Progenitor cell of endocrine pancreas (in vitro differentiated cells): ENCODE measurements at places on chromosomes 2 and 18.

- no peak for DNase-seq
- peaks cover 21% of the 10 kb centered on the region for H3K4me1 ChIP-seq
- H3K27me3 ChIP-seq, result no peaks in the 10 kb centered on the region
- no peak overlapping the region for H3K4me3 ChIP-seq
- H3K36me3 ChIP-seq, result peaks cover 9% of the 10 kb centered on the region
These were observed 190.2 kb upstream of the FN1 start for GRCh38 chr2:215626063-215626462.

GRCh38 chr2:7570247-7570646 lies 653.0 kb downstream of the RNF144A start:
- no peak overlapping the region for H3K27ac ChIP-seq
- H3K36me3 ChIP-seq, result no peaks in the 10 kb centered on the region
- no peaks in the 10 kb centered on the region for H3K4me1 ChIP-seq
- H3K27me3 ChIP-seq, result peaks cover 13% of the 10 kb centered on the region
- DNase-seq, result no peak
- no peak overlapping the region for H3K4me3 ChIP-seq

DNA sequence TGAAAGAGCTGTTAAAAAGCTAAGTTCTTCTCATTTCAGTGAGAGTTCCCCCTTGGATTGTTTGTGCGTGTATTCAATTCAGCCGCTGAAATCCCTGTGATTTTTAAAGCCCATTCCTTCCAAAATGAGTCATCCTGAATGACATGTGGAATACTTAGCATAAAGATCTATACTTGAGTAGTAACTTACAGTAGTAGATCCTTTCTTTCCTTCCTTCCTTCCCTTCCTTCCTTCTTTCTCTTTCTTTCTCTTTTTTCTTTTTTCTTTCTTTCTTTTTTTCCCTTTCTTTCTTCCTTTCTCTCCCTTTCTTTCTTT lies 18.2 kb upstream of the SOX11 start:
- H3K4me3 ChIP-seq, result peak overlapping the region; percentile 66
- H3K4me1 ChIP-seq, result peaks cover 9% of the 10 kb centered on the region
- peak overlapping the region; percentile 27 for H3K27ac ChIP-seq
- no peaks in the 10 kb centered on the region for H3K36me3 ChIP-seq

DNA sequence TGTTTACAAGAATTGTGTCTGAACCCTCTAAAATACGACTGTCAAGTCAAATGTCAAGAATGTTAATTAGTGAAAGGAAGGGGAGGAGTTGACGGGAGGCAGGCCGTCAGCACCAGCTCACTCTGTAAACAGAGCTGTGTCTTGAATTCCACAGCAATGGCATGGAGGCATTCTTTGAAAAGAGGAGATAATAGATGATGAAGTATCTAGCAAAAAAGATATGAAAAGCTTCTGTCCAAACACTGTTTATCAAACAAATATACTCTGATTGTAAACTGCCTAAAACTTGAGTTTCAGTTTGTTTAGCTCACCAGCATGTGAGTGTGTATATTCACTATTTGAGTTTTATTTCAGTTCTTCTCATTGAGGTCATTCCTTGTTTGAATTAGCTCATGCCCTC lies 94.7 kb upstream of the CDC42EP3 start:
- H3K36me3 ChIP-seq, result peaks cover 3% of the 10 kb centered on the region
- DNase-seq, result no peak
- peak overlapping the region; percentile 80 for H3K27ac ChIP-seq
- H3K4me1 ChIP-seq, result peaks cover 30% of the 10 kb centered on the region
- no peak overlapping the region for H3K4me3 ChIP-seq

DNA sequence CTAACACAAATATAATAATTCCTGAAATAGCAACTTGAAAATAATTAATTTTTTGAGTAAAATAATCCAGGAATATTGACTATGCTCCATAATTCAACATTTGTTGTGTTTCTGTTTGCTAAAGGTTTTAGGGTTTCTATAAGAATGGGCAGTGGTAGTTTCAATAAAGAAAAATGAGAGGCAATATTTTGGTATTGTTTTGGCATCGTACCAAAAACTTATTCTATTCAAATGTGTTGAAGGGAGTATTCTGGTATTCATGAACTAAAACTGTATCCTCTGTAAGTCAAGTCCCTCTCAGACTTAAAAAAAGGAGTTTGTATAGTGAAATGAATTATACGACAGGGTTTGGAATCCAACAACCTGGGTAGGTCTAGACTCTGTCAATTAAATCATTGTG lies 1245.6 kb upstream of the CELF4 start:
- H3K4me3 ChIP-seq, result no peak overlapping the region
- DNase-seq, result no peak
- no peaks in the 10 kb centered on the region for H3K4me1 ChIP-seq
- H3K27ac ChIP-seq, result no peak overlapping the region

DNA sequence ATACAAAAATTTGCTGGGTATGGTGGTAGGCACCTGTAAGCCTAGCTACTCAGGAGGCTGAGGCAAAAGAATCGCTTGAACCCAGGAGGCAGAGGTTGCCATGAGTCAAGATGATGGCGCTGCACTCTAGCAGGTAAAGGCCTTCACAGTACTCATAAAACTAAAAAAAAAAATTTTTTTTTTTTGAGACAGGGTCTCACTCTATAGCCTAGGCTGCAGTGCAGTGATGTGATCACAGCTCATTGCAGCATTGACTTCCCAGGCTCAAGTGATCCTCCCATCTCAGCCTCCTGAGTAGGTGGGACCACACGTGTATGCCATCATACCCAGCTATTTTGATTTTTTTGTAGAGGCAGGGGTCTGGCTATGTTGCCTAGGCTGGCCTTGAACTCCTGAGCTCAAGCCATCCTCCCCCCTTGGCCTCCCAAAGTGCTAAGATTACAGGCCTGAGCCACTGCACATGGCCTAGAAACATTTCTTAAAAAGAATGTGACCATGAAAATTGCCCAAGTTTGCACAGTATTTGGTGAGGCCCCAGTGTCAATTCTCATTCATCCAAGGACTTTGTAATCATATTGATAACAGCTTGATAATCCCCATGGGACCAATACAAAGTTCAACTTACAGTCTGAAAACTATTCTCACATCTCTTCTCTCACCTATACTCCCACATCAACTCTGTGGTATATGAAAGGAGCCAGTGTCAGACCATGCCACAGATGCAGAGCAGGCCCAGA lies 64.2 kb upstream of the MYCN start:
- DNase-seq, result no peak
- H3K27me3 ChIP-seq, result no peaks in the 10 kb centered on the region
- H3K4me1 ChIP-seq, result no peaks in the 10 kb centered on the region
- no peak overlapping the region for H3K4me3 ChIP-seq

DNA sequence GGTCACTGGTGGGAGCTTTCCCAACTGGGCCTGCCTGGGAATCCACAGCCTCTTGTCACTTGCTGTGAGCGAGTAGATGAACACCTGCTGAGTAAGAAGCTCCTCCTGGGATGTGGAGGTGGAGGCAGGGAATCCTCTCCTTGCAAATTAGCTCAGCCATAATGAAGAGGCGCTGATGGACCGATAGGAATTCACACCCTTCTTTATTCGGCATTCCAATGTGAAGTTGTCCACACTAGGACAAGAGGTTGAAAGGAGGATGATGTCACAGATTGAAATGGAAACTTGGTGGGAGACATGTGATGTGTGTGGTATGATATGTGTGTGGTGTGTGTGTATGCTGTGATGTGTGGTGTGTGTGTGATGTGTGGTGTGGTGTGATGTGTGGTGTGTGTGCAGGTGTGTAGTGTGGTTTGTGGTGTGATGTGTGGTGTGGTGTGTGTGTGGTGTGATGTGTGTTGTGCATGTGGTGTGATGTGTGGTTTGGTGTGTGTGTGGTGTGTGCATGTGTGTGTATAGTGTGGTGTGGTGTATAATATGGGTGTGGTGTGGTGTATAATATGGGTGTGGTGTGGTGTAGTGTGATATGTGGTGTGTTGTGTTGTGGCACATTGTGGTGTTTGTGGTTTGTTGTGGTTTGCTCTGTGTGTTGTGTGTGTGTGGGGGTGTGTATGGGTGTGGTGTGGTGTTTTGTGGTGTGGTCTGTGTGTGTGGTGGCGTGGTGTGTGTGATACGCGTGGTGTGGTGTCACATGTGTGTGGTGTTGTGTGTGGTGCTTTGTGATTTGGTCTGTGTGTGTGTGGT lies 216.4 kb downstream of the BCL2 start:
- no peak overlapping the region for H3K27ac ChIP-seq
- H3K4me1 ChIP-seq, result peaks cover 18% of the 10 kb centered on the region
- H3K36me3 ChIP-seq, result no peaks in the 10 kb centered on the region
- H3K27me3 ChIP-seq, result no peaks in the 10 kb centered on the region
- H3K4me3 ChIP-seq, result no peak overlapping the region
- DNase-seq, result no peak

GRCh38 chr2:214569419-214570035 lies 158.7 kb downstream of the VWC2L start:
- no peak overlapping the region for H3K27ac ChIP-seq
- no peak for DNase-seq
- no peaks in the 10 kb centered on the region for H3K36me3 ChIP-seq
- no peak overlapping the region for H3K4me3 ChIP-seq
- no peaks in the 10 kb centered on the region for H3K27me3 ChIP-seq

DNA sequence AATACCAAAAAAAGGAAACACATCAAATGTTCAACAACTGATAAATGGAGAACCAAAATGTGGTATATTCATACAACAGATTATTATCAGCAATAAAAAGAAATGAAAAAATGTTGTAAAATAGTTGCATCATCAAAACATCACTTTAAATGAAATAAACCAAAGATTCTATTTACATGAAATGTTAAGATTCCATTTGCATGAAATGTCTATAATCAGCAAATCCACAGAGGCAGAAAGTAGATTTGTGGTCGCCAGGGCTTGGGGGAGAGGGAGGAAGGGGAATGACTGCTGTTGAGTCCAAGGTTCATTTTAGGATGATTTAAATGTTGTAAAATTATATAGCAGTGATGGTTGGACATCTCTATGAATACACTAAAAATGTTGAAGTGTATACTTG lies 181.9 kb downstream of the RTP5 start:
- no peak for DNase-seq
- H3K27me3 ChIP-seq, result peaks cover 56% of the 10 kb centered on the region
- no peaks in the 10 kb centered on the region for H3K36me3 ChIP-seq
- no peak overlapping the region for H3K4me3 ChIP-seq
- no peak overlapping the region for H3K27ac ChIP-seq

GRCh38 chr2:177147834-177148445 lies 64.7 kb upstream of the HNRNPA3 start:
- H3K27ac ChIP-seq, result no peak overlapping the region
- no peaks in the 10 kb centered on the region for H3K36me3 ChIP-seq
- no peak overlapping the region for H3K4me3 ChIP-seq
- H3K4me1 ChIP-seq, result peaks cover 5% of the 10 kb centered on the region

DNA sequence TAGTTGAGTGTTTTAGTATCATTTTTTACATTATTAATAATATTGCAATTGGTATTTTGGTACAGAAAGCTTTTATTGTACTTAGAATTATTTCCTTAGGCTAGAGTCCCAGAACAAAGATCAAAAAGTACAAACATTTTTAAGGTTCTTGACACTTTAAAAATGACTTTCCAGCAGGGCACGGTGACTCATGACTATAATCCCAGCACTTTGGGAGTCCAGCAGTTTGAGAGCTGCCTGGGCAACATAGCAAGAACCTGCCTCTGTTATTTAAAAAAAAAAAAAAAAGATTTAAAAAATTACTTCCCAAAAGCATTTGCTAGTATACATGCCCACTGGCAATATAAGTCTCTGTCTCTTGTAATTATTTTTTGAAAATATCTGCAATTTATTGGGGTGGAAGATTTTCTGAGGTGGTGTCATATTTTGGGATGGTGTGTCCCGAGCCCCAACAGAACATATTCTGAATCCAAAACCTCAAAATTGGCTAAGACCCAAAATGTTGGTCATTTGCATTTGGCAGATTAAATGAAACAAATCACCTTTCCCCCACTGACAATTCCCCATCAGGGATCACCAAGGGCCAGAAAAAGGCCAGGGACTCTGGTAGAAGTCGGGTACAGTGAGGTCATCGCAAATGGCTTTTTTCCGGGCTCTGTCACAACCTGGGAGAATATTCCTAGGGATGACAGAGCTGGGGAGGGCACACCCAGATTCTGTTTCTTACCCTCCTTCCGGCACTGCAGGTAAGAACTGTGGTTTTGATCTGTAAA lies 42.1 kb downstream of the NIFK start:
- H3K36me3 ChIP-seq, result no peaks in the 10 kb centered on the region
- H3K27me3 ChIP-seq, result no peaks in the 10 kb centered on the region
- H3K4me1 ChIP-seq, result peaks cover 11% of the 10 kb centered on the region

GRCh38 chr18:67362906-67363305 lies 153.6 kb downstream of the DSEL start:
- no peaks in the 10 kb centered on the region for H3K27me3 ChIP-seq
- no peak for DNase-seq
- no peaks in the 10 kb centered on the region for H3K36me3 ChIP-seq
- H3K4me1 ChIP-seq, result no peaks in the 10 kb centered on the region
